ENCODE measurements at places on chromosomes 12 and 14.

DNA sequence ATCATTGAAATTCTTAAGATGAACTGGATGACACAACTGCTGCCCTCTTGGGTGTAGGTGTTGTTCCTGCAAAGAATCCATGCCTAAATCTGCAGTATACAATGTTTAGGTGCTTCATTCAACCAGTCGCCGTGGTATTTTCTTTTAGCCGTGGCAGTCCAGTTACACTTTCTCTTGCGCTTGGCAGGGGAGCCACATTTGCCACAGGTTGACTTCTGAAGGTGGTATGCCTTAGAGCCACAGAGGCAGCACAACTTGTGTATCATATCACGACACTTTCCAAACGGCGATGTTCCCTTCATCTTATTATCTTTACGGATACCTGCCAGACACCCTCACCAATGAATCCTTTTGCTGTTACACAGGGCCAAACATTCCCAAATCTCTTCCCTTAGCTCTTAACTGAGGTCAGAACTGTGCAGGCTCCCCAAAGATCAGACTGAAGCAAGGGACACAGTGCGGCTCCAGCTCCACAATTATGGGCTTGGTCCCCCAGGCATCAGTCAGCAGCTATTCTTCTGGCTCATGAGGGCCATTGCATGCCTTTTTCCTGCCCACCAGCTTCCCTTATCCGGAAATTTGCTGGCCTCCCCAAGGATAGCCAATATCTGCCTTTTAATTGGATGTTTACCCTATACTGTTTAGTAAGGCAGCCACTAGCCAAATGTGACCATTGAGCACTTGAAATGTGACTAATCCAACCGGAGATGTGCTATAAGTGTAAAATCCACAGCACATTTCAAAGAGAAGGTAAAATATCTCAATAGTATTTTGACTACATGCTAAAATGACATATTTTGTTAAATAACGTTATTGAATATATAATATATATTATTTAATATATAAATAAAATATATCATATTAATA is 50.7 kb downstream of the SENP1 start:
- no peak for DNase-seq

DNA sequence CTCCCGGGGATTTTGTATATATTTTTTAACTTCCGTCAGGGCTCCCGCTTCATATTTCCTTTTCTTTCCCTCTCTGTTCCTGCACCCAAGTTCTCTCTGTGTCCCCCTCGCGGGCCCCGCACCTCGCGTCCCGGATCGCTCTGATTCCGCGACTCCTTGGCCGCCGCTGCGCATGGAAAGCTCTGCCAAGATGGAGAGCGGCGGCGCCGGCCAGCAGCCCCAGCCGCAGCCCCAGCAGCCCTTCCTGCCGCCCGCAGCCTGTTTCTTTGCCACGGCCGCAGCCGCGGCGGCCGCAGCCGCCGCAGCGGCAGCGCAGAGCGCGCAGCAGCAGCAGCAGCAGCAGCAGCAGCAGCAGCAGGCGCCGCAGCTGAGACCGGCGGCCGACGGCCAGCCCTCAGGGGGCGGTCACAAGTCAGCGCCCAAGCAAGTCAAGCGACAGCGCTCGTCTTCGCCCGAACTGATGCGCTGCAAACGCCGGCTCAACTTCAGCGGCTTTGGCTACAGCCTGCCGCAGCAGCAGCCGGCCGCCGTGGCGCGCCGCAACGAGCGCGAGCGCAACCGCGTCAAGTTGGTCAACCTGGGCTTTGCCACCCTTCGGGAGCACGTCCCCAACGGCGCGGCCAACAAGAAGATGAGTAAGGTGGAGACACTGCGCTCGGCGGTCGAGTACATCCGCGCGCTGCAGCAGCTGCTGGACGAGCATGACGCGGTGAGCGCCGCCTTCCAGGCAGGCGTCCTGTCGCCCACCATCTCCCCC is 777 bp downstream of the ASCL1 start:
- DNase-seq: no peak

- no peak for DNase-seq
These were observed 57.2 kb downstream of the ATF7IP start for GRCh38 chr12:14422516-14423230.

GRCh38 chr12:102417055-102417454 is 63.3 kb downstream of the IGF1 start:
- no peak for DNase-seq

- DNase-seq: no peak
These were observed 123.5 kb downstream of the PTPRR start for GRCh38 chr12:70796989-70797388.

DNA sequence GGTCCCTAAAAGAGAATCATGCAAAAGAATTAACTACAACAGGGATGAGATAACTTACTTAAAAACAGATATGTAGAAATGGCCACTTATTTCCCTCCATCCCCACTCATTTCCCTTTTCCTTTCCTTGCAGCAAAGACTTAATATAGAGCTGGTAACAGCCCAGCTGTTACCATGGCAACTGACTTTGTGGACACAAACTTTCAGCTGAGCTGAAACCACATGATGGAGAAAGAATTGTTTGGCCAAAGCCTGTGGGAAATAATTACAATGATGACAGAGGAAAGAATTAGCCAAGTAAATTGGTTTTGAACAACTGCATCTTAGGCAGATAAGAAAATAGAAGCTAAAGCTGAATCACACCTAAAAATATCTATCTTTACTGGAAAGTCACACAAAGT is 364.9 kb downstream of the GALC start:
- DNase-seq: no peak

DNA sequence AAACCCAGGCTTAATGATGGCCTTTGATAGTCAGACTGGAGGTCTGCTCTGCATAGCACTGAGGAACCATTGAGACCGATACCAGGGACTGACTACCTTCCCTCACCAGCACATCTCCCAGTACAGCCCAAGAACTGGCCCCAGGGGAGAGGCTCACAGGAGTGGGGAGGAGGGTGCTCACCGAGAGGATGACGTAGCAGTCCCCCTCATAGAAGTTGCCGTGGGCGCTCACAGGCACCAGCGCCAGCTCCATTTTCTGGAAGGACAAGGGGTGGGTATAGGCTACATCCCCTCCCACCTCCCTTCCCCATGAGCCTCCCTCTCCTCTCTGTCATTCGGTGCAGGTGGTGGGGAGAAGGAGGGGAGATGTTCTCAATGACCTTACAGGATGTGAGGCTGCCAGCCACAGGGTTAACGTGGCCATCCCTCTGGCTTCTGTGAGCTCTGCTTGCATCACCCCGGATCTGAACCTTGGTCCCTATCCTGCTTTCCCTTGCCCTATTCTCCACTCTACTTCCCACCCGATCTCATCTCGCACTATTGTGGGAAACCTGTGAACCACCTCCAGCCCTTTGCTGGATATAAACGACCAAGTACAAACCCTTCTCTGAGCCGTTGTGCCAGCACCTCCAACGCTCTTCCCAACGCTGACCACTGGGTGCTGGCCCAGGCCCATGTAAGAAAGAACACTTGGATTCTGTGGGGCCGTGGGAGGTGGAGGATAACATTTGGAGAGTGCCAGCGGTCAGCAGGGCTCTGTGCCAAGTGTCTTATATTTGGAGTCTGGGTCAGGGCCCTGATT is 4.4 kb downstream of the AVIL start:
- DNase-seq: no peak

GRCh38 chr12:14843425-14843887 is at the start of gene ART4:
ART4 (minus strand) TSS chr12:14843526; CDS start chr12:14843113, 413 bp downstream.
- no peak for DNase-seq

DNA sequence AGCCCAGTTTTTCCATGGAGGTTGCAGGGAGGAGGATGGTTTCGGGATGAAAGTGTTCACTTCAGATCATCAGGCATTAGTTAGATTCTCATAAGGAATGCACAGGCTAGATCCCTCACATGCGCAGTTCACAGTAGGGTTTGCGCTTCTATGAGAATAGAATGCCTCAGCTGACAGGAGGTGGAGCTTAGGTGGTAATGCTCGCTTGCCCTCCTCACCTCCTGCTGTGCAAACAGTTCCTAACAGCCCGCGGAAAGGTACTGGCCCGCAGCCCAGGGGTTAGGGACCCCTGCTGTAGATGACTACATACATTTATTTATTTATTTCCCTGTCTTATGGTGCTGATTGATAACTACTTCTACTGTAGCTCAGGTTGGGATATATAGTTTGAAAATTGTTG is 93.2 kb downstream of the FBXO33 start:
- no peak for DNase-seq

GRCh38 chr12:116990971-116991966 is 80.5 kb downstream of the FBXW8 start:
- DNase-seq: no peak

- DNase-seq: no peak
These were observed 4.3 kb upstream of the CSRP2 start for GRCh38 chr12:76883151-76883550.

DNA sequence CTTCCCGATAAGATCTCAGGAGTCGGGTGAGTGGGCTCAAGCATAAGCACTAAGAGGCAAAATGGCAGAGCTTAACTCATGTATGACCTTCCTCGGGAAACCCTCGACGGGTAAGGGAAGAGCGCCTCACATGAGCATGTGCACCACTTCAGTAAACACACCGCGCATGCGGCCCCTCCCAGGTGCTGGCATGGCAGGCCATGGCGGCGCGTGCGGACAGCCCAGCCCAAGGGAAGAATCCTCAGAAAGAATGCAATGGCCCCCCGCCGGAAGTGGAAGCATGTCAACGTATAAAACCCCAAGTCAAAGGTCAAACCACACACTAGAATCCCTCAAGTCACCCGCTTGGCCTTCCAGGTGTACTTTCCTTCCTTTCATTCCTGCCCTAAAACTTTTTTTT is 6.6 kb upstream of the TNFAIP2 start:
- no peak for DNase-seq

DNA sequence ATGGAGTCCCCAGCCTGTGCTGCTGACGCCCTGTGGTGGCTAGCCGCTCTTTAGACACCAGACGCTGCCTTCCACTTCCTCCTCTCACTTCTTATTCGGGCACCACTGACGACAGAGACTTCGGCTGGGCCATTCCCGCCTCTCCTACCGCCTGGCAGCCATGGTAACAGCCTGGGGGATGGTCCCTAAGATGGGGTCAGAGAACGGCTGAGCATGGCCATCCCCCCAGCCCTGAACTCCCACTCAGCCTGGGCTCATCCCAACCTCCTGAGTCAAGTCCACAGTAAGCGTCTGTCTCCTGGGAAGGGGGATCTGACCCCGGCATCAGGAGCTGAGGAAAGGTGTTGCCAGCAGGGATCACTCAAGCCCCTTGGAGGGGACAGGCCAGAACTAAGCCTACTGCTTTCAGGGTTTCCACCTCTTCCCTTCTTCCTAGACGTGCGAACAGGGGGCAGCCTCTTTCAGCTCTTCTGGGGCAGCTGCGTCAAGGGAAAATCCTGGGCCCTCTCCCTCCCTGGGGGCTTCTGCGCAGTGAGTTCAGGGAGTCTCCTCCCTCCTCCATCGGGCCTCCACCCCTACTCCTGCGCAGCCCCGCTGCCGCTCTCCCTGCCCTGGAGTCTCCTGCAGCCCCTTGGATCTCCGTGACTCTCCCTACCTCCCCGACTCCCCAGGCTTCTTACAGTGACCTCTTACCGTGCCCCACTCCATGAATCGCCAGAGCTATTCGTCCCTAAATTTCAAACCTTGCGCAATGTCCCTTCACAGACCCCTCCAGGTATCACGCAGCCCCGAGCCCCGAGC is 643 bp upstream of the TAMALIN start:
- no peak for DNase-seq

DNA sequence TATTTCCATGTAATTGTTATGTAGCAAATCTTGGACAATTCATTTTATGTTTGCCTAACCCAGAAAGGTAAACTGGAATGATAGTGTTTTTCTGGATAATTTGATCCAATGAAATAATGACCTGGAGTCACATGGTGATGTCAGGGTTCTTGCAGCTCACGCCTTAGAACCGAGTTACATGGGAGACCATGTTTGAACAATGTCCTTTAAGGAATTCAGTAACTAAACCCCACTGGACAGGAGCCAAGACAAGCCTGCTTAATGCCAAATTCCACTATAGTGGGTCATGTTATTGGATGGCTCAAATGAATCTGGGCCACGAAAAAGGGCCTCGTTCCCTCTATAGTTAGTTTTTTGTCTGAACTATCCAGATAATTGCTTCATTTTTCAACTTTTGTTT is 255.8 kb upstream of the HMGA2 start:
- no peak for DNase-seq

DNA sequence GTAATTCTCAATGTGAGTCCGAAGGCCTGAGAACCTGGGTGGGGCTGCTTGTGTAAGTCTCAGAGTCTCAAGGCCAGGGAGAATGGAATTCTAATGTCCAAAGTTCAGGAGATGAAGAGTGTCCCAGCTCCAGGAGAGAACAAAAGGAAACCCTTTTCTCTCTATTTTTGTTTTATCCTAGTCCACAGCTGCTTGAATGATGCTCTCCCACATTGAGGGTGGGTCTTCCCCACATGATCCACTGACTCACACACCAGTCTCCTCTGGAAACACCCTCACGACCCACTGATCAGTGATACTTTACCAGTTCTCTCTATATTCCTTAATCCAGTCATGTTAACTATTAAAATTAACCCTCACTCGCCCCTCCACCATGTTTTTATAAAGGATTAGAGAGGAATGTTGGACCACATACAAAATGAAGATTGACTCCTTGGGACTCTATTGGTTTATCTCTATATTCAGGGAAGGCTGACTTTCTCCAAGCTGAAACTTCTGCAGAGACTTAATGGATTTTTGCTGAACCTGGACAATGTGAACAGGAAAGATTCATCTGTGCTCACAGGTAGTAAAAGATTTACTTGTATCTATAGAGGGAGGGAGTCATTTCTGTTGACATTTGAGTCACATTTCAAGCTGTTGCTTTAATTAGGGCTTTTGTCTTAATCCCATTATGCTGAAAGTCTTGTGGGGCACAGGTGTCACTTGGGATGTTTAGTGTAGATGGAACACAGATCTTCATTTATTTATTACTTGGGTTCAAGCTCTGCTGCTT is 1061.0 kb upstream of the TMEM132C start:
- DNase-seq: no peak

- no peak for DNase-seq
These were observed 69.0 kb downstream of the PPM1H start for GRCh38 chr12:62865937-62866336.

DNA sequence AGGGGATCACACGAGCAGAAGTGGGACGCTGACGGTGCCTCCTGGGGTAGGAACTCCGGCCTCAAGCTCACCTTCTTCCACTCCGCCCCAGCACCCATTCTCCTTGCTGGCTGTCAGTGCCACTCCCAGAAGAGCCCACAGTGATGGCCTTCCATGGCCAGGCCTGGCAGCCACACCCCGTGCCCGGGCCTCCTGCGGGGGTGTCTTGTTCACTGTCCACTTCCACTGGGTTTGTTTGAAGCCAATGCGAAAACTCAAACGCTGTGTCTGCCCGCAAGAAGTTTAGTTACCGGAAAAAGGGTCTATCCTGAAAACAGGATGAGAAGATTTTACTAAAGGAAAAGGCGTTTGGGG is 38.1 kb downstream of the CCDC88C start:
- no peak for DNase-seq

DNA sequence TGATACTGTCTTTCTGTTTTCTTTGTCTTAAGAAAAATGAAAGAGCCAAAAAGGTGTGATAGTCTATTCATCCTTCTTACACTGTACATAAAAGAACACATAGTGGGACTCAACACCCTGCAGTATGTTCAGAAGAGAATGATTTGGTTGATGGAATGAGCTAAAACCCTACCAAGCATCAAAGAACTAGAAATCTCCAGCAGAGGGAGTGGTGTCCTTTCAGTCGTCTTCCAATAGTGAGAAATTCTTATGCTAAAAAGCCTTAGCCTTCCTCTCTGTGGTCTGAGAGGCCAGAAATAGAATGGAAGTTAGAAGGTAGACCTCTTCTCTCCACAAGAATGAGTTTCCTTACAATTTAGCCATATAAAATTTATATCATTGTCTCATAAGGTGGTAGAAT is 393.4 kb upstream of the SEL1L start:
- DNase-seq: no peak

GRCh38 chr14:53306911-53307310 is 153.8 kb upstream of the DDHD1 start:
- no peak for DNase-seq

- DNase-seq: no peak
These were observed 73.2 kb downstream of the IPO8 start for GRCh38 chr12:30622509-30622908.

Data from effector CD4-positive, alpha-beta T cell (primary cell).